ENCODE measurements at places on chromosomes 16 and 17. TPM values are rescaled to one million over a fixed set of nuclear protein-coding genes. Genes with fewer than 3 reads are reported as not detected.

GRCh38 chr17:40090237-40091119, 9.9 kb downstream of the NR1D1 start:
- DNase-seq = peak; percentile 84

Gene NPLOC4
- total RNA-seq = 106 TPM

- no peak for DNase-seq
Observed at GRCh38 chr16:77739559-77739892, 17.2 kb downstream of the NUDT7 start.

DNA sequence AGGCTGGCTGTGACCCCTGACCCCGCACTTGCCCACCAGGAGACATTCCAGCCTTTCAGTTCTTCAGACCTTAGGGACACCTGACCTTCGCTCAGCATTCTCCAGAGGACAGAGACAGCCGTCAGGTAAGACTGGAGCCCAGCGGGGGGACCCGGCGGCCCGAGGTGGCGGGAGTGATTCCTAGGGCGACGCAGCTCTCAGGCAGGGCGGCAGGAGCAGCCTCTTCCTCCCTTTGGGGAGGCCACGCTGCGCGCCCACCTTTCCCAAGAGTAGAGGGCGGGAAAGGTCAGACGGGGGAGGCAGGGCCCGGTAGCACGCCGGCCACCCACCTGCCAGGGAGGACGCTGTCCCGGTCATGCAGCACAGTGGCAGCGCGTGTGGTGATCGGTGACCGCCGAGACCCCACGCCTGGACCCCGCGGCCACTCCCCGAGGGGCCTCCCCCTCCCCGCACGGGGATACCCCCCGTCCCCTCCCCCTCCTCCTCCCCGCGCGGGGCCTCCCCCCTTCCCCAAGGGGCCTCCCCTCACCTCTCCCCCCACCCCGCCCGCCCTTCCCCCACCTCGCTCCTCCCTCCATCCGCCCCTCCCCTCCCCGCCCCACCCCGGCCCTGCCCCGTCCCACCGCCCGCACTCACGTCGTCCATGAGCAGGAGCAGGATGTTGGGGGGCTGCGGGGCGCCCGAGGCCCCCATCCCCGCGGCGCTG, 472 bp downstream of the GALNS start:
- DNase-seq = peak; percentile 44

Gene NPIPA5
- 5.0 TPM for total RNA-seq

DNA sequence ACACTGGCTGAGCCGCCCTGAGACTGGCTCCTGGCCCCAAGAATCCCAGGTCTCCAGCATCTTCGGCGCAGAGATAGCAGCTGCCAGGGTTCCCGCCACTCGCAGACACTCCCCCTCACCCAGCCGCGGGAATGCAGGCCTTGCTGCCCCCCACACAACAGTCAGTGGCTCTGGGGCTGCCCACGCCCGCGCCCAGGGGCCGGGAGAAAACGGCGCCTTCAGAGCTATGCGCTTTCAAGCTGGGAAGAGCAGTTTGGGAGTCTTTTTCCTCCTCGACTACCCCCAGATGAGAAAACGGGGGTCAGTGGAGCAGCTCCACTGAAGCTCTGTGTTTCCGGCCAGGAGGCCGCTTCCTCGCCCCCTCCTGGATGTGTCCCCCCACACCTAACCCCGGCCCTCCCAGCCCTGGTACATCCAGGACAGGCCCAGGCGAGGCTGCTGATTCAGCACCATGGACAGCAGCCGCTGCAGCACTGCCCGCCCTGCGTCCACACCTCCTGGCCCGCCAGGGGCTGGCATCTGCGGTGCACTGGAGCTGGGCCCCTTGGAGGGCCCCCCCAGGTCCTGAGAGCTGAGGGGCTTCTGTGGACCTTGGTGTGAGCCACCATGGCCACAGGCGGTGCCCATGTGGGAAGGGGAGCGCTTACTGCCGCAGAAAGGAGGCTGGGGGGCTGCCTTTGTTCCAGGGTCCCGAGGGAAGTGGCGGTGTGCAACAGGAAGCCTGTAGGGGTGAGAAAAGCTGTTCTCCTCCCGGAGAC, 35.7 kb downstream of the CACNA1H start:
- peak; percentile 78 for DNase-seq

GRCh38 chr16:15993946-15994665, 44.7 kb downstream of the ABCC1 start:
- DNase-seq = peak; percentile 76

DNA sequence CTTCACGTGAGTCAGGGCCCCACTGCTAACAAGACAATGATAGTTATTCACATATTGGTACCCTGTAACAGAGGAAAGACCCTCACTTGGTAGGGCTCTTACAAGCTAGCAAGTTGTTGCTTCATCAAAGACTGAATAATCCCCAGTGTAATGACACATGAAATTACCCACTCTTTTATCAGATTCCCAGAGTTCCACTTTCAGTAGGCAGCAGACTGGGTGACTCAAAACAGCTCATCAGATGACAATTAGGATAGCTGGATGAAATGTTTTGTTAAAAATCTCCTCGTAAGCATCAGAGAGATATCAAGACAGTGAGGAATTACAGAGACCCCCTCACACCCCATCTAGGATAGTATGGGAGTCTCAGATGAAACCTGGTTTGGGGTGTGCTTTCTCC, 6.8 kb upstream of the OR1E2 start:
- no peak for DNase-seq
